ENCODE measurements at places on chromosomes 5 and 9. TPM values are rescaled to one million over a fixed set of nuclear protein-coding genes. Genes with fewer than 3 reads are reported as not detected.

GRIN3A gene
- not detected for total RNA-seq

CXXC5 gene
- 10.2 TPM for total RNA-seq

C9orf57 gene
- total RNA-seq = not detected

WWC1 gene
- 91.1 TPM for total RNA-seq

ARHGEF37 gene
- 2.5 TPM for total RNA-seq

CDO1 gene
- total RNA-seq = not detected

ZNF454 gene
- not detected for total RNA-seq

HMCN2 gene
- total RNA-seq = 0.02 TPM

IFNA2 gene
- not detected for total RNA-seq

FSD1L gene
- total RNA-seq = 5.1 TPM

CAMK2A gene
- total RNA-seq = 0.54 TPM

All from A549 treated with dexamethasone at 1 μM for 4 hours (cell line).